ENCODE measurements at places on chromosomes 16 and 17.

DNA sequence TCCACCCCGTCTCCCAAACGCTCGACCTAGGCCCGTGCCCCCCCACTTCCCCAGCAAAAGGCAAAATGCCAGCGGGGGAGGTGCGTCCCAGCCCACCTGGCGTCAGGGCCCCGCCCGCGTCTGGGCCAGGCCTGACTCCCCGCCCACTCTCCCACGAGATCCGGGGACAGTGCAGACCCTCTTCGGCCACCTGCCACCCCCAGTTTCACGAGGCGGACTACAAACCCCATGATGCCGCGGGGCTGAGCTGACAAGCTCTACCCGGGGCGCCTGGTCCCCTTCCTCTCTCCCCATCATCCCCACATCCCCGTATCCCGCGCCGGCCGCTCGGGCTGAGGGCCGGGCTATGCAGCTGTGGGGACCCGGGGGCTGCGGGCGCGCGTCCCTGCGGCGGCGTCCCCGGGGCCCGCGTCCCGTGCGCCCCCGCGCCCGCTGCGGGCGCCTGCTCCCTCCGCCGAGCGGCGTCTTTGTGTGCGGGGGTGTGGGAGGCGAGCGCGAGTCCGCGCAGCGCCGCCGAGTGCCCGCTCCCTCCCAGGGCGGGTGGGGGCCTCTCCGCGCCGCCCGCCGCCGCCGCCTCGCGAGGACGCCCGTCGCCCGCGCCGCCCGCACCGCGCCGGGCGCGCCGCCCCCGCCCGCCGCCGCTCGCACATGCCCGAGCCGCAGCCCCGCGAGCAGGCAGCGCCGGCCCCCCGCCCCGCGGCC, at the start of gene ANKRD13B:
Gene ANKRD13B, plus strand, starts transcription at position 283 of the 702 bp plus-strand sequence. CDS start 490 bp downstream, outside the sequence.
- DNase-seq: no peak

GRCh38 chr17:36851250-36851649, 86.0 kb upstream of the LHX1 start:
- DNase-seq: no peak

DNA sequence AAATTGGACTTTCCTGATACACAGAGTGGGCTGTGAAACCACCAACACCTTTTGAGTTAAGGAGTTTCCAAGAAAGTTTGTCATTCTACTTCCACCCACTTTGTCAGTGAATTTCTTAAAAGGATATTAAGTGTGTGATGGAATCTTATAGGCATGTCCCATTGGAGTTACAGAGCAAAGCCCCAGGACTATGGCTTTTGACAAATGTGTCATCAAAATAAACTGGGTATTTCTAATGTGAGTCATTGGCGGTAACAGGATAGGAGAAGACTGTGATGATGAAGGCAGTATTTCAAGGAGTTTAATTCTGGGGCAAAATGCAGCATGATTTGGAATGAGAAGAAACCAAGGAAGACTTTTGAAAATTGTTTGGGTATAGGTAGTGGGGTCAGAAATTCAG, 1013.8 kb upstream of the EEF2KMT start:
- no peak for DNase-seq

DNA sequence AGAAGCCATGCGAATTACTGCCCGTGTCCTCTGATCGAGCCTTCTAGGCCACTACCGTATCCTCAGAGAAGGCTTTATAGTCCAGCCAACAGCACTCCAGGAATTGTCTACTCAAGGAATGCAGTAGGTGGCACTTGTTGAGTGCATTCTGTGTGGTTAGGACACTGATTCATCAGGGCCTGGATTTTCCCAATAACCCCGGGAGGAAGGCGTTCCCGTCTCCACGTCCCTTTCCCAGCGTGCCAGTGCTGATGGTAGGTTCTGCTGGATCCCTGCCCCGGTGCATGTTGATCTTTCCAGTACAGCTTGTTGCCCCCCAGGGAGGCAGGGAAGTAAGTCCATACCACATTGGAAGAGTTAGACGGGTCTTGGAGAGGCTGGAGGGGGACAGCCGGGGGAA, 122.2 kb downstream of the RPTOR start:
- no peak for DNase-seq

DNA sequence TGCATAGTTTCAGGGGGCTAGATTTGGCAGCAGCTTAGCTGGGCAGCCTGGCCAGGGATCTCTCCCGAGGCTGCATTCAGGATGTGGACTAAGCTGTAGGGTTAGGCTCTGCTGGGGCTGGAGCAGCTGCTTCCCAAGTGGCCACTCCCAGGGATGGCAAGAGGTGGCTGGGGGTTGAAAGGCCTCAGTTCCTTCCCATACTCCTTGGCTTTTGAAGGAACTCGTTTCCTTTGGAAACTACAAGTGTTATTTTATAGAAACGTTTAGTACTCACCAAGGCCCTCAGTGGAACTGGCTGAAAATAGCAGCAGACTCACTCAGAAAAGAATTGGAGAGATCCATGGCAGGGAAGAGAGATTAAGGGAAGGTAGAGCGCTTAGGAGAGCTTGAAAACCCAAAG, 76.4 kb downstream of the WWP2 start:
- DNase-seq: no peak

- no peak for DNase-seq
Observed at GRCh38 chr17:82407255-82407654, 10.9 kb upstream of the HEXD start.

DNA sequence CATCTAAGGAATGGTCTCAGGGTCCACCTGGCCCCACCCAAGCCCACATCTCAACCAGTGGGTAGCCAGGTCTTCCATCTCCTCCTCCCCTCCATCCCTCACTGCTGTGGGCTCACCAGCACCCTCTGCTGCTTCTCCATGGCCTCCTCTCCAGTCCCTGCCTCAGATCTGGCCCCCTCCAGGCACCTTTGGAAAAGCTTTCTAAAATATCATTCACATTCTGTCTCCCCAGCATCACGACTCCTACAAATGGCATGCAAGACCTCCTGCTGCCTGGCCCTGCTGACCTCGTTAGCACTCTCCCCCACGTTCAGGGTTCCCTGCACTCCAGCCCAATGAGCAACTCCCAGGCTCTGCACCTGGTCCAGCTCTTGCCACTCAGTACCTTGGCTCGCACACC, 13.7 kb downstream of the GLP2R start:
- DNase-seq: no peak

GRCh38 chr16:11721781-11722467, 20.7 kb downstream of the TXNDC11 start:
- DNase-seq: no peak

DNA sequence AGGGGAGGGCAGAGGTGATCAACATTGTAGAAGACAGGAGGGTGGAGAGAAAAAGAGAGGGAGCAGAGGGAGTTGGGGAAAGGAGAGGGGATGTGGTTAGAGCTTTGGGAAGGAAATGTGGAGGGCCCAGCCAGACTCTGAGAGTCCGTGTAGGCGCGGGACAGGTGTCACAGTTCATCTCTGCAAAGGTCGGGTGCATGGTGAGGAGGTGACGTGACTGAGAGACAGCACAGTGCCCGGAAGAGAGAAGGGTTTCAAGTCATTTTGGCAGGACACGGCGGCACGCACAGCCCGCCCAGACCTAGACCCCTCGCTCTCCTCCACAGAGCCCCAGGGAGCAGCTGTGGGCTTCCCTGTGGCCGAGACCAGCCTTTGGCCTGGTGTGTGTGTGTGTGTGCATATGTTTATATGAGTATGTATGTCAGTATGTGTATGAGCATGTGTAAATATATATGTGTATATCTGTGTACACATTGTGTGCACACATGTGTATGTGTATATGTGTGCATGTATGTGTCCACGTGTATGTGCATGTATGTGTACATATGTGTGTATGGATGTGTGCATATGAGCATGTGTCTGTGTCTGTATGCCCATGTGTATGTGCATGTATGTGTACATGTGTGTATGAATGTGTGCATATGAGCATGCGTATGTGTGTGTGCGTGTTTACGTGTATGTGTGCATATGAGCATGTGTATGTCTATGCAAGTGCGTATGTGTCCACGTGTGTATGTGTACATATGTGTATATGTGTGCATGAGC, 104.6 kb downstream of the SEC14L1 start:
- DNase-seq: no peak
